Stomach (tissue), 19 donors: ENCODE measurements at places on chromosomes 5 and 9. TPM values are rescaled to one million over a fixed set of nuclear protein-coding genes. Genes with fewer than 3 reads are reported as not detected.

DNA sequence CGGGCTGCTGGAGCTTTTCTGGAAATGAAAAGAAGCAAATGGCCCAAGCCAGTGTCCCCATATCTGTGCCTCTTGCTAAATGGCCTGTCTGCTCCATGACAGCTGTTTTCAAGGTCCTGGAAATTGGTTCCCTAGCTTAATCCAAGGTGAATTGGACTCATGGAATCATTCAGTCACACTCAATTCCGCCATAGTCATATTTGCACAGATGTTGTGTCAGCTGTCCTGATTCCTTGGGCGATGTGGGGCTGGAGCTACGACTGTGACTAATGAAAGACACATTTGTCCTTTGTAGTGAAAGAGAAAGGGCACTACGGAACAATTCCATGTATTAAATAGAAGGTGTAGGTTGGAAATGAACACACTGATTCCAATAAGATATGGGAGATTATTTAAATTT is 102.9 kb upstream of the MEGF10 start:
- H3K4me3 ChIP-seq, result no peak overlapping the region
- no peak overlapping the region for H3K27ac ChIP-seq
- no peak for DNase-seq
- H3K4me1 ChIP-seq, result peaks cover 2% of the 10 kb centered on the region

DNA sequence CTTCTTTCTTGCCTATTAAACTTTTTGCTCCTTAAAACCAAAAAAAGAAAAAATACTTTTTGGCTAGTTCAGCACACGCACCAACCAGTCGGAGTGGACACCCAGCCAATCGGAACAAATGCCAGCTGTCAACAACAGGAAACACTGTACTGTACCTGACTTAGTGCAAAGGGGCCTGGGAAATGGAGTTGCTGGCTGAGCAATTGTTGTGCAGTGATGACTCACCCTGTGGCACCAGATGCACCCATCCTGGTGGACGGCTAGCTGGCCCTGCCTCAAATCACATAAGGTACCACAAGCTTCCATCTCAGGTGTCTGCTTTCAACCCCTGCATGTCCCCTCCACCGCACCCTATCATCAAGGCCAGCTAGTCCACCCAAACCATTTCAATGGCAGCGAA is 20.9 kb downstream of the FOXE1 start:
- H3K4me1 ChIP-seq, result no peaks in the 10 kb centered on the region
- no peak overlapping the region for H3K27ac ChIP-seq
- no peak for DNase-seq
- no peaks in the 10 kb centered on the region for H3K36me3 ChIP-seq
- no peak overlapping the region for H3K4me3 ChIP-seq

GRCh38 chr5:54944364-54944763 is 41.0 kb downstream of the ESM1 start:
- no peaks in the 10 kb centered on the region for H3K36me3 ChIP-seq
- no peaks in the 10 kb centered on the region for H3K4me1 ChIP-seq
- peak; percentile 54 for DNase-seq
- no peak overlapping the region for H3K27ac ChIP-seq
- no peak overlapping the region for H3K4me3 ChIP-seq

- no peaks in the 10 kb centered on the region for H3K27me3 ChIP-seq
- no peak overlapping the region for H3K27ac ChIP-seq
- no peak overlapping the region for H3K4me3 ChIP-seq
- no peaks in the 10 kb centered on the region for H3K4me1 ChIP-seq
These were observed 21.7 kb downstream of the CDH10 start for GRCh38 chr5:24623031-24623430.

DNA sequence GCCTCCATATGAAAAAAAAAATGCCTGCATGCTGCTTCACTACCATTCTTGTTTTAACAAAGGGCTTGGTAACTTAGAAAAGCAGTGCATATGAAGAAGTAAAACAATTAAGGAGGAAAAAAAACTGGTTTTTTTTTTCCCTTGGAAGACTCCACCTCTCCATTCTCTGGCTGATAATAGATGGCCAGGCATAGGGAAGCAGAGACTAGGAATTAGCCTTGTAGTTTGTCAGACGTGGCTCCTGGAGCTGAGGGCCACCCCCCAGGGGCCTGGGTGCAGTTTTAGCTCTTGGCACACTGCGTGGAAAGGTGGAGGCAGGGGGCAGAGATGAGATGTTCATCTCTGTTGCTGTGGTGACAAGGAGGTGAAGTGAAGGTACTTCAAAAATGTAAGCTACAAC is 42.7 kb downstream of the WDR36 start:
- no peaks in the 10 kb centered on the region for H3K36me3 ChIP-seq
- no peak overlapping the region for H3K27ac ChIP-seq
- H3K4me3 ChIP-seq, result no peak overlapping the region
- no peaks in the 10 kb centered on the region for H3K27me3 ChIP-seq
- no peak for DNase-seq
- H3K4me1 ChIP-seq, result no peaks in the 10 kb centered on the region

DNA sequence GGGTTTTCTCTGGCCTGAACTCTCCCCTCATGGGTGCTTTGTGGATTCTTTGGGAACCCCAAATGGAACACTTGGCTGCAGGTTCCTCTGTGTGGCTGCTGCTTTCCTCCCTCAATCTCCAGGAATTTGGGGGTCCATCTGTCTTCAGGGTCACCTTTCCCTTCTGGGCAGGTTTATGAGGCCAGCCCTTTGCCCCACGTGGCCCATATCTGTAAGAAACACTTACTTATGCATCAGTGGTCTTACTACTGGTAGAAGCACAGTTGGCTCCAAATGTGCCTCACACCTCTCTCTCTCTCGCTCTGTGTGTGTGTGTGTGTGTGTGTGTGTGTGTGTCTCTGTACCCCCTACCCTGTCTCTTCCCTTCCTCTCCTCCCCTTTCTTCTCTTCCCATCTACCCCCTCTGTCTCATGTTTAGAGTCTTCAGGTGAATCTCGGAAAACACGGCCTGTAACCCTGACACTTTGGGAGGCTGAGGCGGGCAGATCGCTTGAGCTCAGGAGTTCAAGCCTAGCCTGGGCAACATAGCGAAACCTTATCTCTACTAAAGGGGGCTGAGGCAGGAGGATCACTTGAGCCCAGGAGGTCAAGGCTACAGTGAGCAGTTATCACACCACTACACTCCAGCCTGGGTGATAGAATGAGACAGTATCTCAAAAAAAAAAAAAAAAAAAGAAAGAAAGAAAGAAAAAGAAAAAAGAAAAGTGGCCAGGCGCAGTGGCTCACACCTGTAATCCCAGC is 26.8 kb downstream of the C5orf15 start:
- no peaks in the 10 kb centered on the region for H3K36me3 ChIP-seq
- H3K27me3 ChIP-seq, result no peaks in the 10 kb centered on the region
- no peak for DNase-seq
- H3K27ac ChIP-seq, result no peak overlapping the region
- no peak overlapping the region for H3K4me3 ChIP-seq

GRCh38 chr9:14279671-14280070 is 34.3 kb downstream of the NFIB start:
- no peak overlapping the region for H3K4me3 ChIP-seq
- peaks cover 87% of the 10 kb centered on the region for H3K4me1 ChIP-seq
- no peaks in the 10 kb centered on the region for H3K36me3 ChIP-seq
- no peak overlapping the region for H3K27ac ChIP-seq

DNA sequence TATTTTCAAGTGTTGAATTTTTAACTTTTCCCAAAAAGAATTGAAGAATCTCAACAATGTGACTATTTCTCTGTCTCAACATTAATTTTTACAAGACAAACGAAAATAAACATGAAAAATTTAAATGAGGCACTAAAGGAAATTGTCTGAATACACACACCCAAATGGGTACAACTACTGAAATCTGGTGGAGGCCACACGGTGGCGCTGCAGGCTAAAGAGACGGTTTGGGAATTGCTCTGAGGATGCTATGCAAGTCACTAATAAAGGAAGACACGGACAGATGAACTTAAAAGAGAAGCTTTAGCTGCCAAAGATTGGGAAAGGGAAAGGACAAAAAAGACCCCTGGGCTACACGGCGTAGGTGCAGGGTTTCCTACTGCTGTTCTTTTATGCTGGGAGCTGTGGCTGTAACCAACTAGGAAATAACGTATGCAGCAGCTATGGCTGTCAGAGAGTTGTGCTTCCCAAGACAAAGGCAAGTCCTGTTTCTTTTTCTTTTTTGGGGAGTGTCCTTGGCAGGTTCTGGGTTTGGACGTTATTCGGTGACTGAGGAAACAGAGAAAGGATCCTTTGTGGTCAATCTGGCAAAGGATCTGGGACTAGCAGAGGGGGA is at the start of gene PCDHB10:
TSS of gene PCDHB10 (plus strand) at position 244 of the 616 bp plus-strand sequence. CDS start at position 444, 200 bp downstream.
- no peaks in the 10 kb centered on the region for H3K4me1 ChIP-seq
- no peak within 1 kb of the TSS for H3K27ac ChIP-seq
- H3K4me3 ChIP-seq, result no peak within 1 kb of the TSS
- peak; percentile 37 for DNase-seq
- H3K27me3 ChIP-seq, result peaks cover 3% of the 10 kb centered on the region

Gene EMB
- total RNA-seq, result 0.58 TPM

Gene AGGF1
- 11.6 TPM for total RNA-seq

Gene STOM
- 189 TPM for total RNA-seq

Gene BTNL3
- not detected for total RNA-seq

Gene INSL4
- total RNA-seq, result not detected

GRCh38 chr5:15647251-15647650 is 147.3 kb downstream of the FBXL7 start:
- DNase-seq, result no peak
- H3K36me3 ChIP-seq, result no peaks in the 10 kb centered on the region
- H3K27ac ChIP-seq, result no peak overlapping the region
- no peaks in the 10 kb centered on the region for H3K27me3 ChIP-seq
- H3K4me1 ChIP-seq, result peaks cover 32% of the 10 kb centered on the region
- H3K4me3 ChIP-seq, result no peak overlapping the region

GRCh38 chr5:16137177-16137576 is 42.4 kb downstream of the MARCHF11 start:
- no peak overlapping the region for H3K4me3 ChIP-seq
- H3K27ac ChIP-seq, result no peak overlapping the region
- H3K27me3 ChIP-seq, result no peaks in the 10 kb centered on the region
- H3K4me1 ChIP-seq, result no peaks in the 10 kb centered on the region
- no peaks in the 10 kb centered on the region for H3K36me3 ChIP-seq

Gene DAB2IP
- 71.9 TPM for total RNA-seq

GRCh38 chr5:5381310-5381913 is 41.1 kb upstream of the ICE1 start:
- H3K4me1 ChIP-seq, result no peaks in the 10 kb centered on the region
- no peak overlapping the region for H3K4me3 ChIP-seq
- no peak overlapping the region for H3K27ac ChIP-seq

DNA sequence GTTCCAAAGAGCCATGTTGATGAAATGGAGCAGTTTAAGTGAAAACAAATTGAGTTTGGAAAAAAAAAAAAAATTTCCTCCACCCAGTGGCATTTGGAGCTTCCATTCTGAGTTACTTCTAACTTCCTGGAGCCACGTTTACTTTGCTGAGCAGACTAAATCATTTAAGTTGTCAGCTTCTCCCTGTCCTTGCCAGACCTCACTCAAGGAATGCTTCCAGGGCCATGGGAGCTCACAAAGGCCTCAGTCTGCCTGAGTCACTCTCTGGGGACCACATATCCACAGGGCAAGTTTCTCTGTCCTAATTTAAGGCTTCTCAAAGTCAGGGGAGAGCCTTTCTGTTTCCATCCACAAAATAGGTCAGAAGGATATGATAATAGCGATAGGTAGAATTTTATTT is 210.3 kb upstream of the TNC start:
- no peaks in the 10 kb centered on the region for H3K4me1 ChIP-seq
- no peak overlapping the region for H3K27ac ChIP-seq
- H3K4me3 ChIP-seq, result no peak overlapping the region
- DNase-seq, result peak; percentile 52
- H3K36me3 ChIP-seq, result no peaks in the 10 kb centered on the region

DNA sequence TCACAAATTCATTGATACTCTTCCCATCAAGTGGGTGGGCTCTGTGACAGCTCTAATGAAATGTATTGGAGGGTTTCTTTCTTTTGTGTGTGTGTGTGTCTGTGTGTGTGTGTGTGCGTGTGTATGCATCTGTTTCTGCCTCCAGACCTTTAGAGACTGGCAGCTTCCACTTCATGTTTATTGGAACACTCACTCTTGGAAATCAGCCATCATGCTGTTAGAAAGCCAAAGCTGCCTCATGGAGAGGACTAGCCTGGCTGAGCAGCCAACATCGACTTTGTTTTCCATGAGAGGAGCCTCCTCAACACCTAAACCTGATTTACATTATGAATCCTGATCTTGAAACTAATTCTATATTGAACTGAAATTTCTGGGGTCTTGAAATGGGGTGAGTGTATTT is 128.5 kb upstream of the FAM174A start:
- H3K27ac ChIP-seq, result no peak overlapping the region
- no peaks in the 10 kb centered on the region for H3K36me3 ChIP-seq
- no peak overlapping the region for H3K4me3 ChIP-seq
- no peaks in the 10 kb centered on the region for H3K27me3 ChIP-seq
- peak; percentile 33 for DNase-seq

Gene HAND1
- not detected for total RNA-seq

DNA sequence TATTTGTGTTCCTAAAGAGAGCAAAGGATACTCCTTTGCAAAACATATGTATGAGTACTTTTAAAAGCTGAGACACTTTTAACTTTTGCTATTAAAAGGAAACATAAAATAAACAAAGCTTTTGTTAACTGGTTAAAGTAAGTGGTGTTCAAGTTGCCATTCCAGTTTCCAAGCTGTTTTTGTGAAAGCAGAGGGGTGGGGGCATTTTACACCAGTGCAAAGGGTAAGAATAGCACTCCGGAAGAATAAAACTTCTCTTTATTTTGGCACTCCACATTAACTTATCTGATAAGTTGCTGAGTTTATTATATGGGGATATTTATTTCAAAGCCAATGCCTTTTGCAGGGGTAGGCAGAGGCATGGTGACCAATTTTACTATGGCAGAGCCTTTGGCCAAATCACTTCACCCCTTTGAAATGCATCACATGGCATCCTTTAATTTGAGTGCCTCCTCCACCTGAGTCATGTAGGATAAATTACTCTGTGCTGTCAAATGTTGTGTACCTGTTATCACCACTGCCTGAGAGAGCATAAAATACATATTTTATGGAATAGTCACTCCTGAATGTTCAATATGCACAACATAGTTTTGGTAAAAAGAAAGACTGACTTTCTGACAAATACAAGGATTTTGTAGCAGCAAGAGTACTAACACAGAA is 62.9 kb downstream of the MLLT3 start:
- no peak overlapping the region for H3K27ac ChIP-seq
- no peaks in the 10 kb centered on the region for H3K36me3 ChIP-seq
- H3K27me3 ChIP-seq, result no peaks in the 10 kb centered on the region
- H3K4me1 ChIP-seq, result peaks cover 24% of the 10 kb centered on the region
- DNase-seq, result peak; percentile 34
- no peak overlapping the region for H3K4me3 ChIP-seq

- peaks cover 14% of the 10 kb centered on the region for H3K4me1 ChIP-seq
- DNase-seq, result no peak
- no peak overlapping the region for H3K27ac ChIP-seq
- H3K36me3 ChIP-seq, result no peaks in the 10 kb centered on the region
- H3K27me3 ChIP-seq, result peaks cover 3% of the 10 kb centered on the region
These were observed 80.4 kb upstream of the PRSS3 start for GRCh38 chr9:33714989-33715388.
